ENCODE measurements at places on chromosomes 6 and 20. TPM values are rescaled to one million over a fixed set of nuclear protein-coding genes. Genes with fewer than 3 reads are reported as not detected.

Gene FNDC1
- total RNA-seq, result 5.7 TPM

Gene RBPJL
- not detected for total RNA-seq

Gene CCR6
- not detected for total RNA-seq

Gene BANF2
- total RNA-seq, result not detected

Gene IYD
- total RNA-seq, result 0.05 TPM

Measured in motor neuron (in vitro differentiated cells).